ENCODE measurements at places on chromosomes 2 and 18. TPM values are rescaled to one million over a fixed set of nuclear protein-coding genes. Genes with fewer than 3 reads are reported as not detected.

ZBTB7C gene
- not detected for total RNA-seq

MARCO gene
- total RNA-seq, result not detected

PFN4 gene
- 0.44 TPM for total RNA-seq

C1D gene
- 23.9 TPM for total RNA-seq

COL4A3 gene
- total RNA-seq, result 0.17 TPM

SNORC gene
- 0.29 TPM for total RNA-seq

TMEFF2 gene
- 2.8 TPM for total RNA-seq

UPP2 gene
- total RNA-seq, result not detected

PSMA8 gene
- total RNA-seq, result not detected

RBKS gene
- 2.5 TPM for total RNA-seq

STPG4 gene
- total RNA-seq, result 0.17 TPM

SLC66A3 gene
- total RNA-seq, result 44.7 TPM

SLC39A6 gene
- 70.1 TPM for total RNA-seq

GPAT2 gene
- total RNA-seq, result 16.2 TPM
